Activated B cell treated with CpG ODN at 0.5 μM for 24 hours (primary cell): ENCODE measurements at places on chromosomes 13 and 19. TPM values are rescaled to one million over a fixed set of nuclear protein-coding genes. Genes with fewer than 3 reads are reported as not detected.

DNA sequence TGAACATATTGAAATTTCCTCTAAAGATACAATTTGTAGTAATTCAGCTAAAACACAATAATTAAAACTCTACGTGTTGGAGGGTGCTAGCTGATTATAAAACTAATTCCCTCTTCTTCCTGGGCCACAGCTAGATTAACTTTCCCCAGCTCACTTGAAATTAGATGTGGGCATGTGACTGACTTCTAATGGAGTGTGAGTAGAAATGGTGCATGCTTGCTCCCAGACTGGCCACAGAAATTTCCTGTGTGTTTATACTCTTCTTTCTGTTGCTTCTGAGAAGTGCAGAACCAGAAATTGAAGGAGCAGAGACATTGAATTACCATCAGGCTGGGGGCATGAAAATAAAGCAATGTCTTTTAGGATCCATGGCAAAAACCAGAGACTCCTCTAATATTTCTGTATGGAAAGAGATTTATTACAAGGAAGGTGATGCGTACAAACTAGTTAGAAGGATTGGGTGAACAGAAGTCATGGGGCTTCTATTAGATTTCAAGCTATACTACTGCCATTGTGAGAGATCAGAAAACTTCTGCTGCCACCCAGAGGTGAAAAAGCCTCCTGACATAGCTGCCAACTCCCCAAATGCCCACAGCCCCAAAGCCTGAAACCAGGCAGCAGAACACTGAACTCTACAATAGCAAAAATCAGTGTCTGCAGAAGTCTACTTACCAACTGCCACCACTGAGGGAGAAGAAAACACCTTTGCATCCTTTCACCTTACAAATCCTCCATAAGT is 379.2 kb upstream of the MIR17HG start:
- no peaks in the 10 kb centered on the region for H3K27me3 ChIP-seq
- no peak overlapping the region for H3K4me3 ChIP-seq
- H3K27ac ChIP-seq, result no peak overlapping the region
- H3K4me1 ChIP-seq, result no peaks in the 10 kb centered on the region
- no peaks in the 10 kb centered on the region for H3K36me3 ChIP-seq

DNA sequence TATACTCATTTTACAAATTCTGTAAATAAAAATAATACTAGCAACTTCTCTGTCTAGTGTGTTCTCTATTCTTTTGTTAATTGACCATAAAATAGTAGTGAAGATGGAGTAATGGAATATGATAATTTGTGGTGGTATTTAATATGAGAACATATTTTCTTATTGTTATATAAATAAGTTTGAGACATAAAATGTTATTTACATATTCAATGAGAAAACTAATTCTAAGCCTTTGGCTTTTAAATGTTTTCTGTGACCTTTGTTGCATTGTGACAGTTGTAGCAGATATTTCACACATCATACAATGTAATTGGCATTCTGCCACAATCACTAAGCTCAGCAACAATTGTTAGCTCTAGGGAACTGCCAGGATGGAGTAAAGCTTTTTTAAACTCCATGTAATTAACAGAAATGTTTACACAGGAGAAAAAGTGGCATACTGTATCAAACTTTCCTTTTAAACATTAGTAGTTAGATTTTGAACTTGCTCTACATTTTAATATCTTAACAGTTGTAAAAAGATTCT is 562.1 kb upstream of the PCDH9 start:
- H3K27ac ChIP-seq, result no peak overlapping the region
- no peak overlapping the region for H3K4me3 ChIP-seq
- no peak for DNase-seq
- no peaks in the 10 kb centered on the region for H3K27me3 ChIP-seq

ZNF132 gene
- 9.2 and 10.4 TPM in 2 replicates for total RNA-seq

PLD3 gene
- 37.0 and 37.8 TPM in 2 replicates for total RNA-seq

GRCh38 chr13:32904266-32904665 is 112.0 kb upstream of the KL start:
- H3K27ac ChIP-seq, result no peak overlapping the region
- no peak overlapping the region for H3K4me3 ChIP-seq
- no peaks in the 10 kb centered on the region for H3K27me3 ChIP-seq
- peaks cover 11% of the 10 kb centered on the region for H3K4me1 ChIP-seq
- DNase-seq, result no peak
- H3K36me3 ChIP-seq, result no peaks in the 10 kb centered on the region

GRCh38 chr13:96707146-96707545 is 287.1 kb downstream of the OXGR1 start:
- H3K4me1 ChIP-seq, result no peaks in the 10 kb centered on the region
- no peak overlapping the region for H3K27ac ChIP-seq
- H3K36me3 ChIP-seq, result no peaks in the 10 kb centered on the region
- DNase-seq, result no peak

PSG3 gene
- total RNA-seq, result not detected in 2 replicates

GRCh38 chr13:69595181-69595580 is 512.4 kb upstream of the ATXN8OS start:
- H3K4me3 ChIP-seq, result no peak overlapping the region
- no peak for DNase-seq
- H3K36me3 ChIP-seq, result no peaks in the 10 kb centered on the region
- H3K27me3 ChIP-seq, result no peaks in the 10 kb centered on the region
- no peaks in the 10 kb centered on the region for H3K4me1 ChIP-seq

EBPL gene
- 20.0 and 22.4 TPM in 2 replicates for total RNA-seq

CABP5 gene
- not detected in 2 replicates for total RNA-seq

GRCh38 chr13:23202383-23202782 is 21.6 kb downstream of the SGCG start:
- no peak for DNase-seq
- H3K4me3 ChIP-seq, result no peak overlapping the region
- no peaks in the 10 kb centered on the region for H3K36me3 ChIP-seq
- H3K4me1 ChIP-seq, result no peaks in the 10 kb centered on the region
